ENCODE measurements at places on chromosomes 6 and 20.

DNA sequence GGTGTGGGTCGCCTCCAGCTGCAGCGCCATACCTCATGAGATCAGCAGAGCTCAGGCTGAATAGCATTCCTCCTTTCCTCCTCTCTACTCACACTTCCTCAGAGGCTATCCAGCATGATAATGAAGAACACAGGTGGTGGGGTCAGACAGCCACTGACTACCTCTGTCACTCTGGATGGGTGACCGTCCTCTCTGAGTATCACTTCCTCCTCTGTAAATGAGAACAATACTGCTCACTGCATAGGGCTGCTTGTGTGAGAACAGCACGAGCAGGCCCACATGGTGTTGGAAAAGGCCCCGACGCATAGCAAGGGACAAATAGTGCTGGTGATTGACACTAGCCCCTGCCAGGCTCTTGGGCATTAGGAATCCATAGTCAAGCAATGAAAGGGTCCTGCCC, 239.1 kb downstream of the PRKN start:
- DNase-seq = no peak

- no peak for DNase-seq
Measured at GRCh38 chr6:149860834-149861602, 3.1 kb downstream of the LRP11 start.

DNA sequence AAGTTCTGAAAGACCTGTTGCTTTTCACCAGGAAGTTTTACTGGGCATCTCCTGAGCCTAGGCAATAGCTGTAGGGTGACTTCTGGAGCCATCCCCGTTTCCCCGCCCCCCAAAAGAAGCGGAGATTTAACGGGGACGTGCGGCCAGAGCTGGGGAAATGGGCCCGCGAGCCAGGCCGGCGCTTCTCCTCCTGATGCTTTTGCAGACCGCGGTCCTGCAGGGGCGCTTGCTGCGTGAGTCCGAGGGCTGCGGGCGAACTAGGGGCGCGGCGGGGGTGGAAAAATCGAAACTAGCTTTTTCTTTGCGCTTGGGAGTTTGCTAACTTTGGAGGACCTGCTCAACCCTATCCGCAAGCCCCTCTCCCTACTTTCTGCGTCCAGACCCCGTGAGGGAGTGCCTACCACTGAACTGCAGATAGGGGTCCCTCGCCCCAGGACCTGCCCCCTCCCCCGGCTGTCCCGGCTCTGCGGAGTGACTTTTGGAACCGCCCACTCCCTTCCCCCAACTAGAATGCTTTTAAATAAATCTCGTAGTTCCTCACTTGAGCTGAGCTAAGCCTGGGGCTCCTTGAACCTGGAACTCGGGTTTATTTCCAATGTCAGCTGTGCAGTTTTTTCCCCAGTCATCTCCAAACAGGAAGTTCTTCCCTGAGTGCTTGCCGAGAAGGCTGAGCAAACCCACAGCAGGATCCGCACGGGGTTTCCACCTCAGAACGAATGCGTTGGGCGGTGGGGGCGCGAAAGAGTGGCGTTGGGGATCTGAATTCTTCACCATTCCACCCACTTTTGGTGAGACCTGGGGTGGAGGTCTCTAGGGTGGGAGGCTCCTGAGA, at the start of gene HFE:
HFE (plus strand) TSS at position 146 of the 832 bp plus-strand sequence; CDS start at position 158, 12 bp downstream.
- no peak for DNase-seq

DNA sequence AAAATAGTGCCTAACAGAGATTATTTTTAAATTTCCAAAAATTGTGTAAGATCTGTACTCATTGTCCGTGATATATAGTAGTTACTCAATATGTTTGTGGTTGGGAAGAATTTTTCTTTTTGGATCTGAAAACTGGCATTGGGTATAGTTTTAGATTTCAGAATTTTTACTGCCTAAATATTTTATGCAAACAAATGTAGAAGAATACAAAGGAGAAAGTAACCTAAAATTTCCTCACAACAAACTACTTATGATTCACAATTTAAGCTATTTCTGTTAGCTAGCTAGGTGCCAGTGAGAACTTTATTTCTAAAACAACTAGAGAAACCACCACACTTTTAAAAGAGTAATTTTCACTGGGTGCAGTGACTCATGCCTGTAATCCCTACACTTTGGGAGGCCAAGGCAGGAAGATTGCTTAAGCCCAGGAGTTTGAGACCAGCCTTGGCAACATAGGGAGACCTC, 38.8 kb downstream of the SESN1 start:
- DNase-seq = no peak

GRCh38 chr20:32441638-32442037, 83.5 kb downstream of the ASXL1 start:
- no peak for DNase-seq

DNA sequence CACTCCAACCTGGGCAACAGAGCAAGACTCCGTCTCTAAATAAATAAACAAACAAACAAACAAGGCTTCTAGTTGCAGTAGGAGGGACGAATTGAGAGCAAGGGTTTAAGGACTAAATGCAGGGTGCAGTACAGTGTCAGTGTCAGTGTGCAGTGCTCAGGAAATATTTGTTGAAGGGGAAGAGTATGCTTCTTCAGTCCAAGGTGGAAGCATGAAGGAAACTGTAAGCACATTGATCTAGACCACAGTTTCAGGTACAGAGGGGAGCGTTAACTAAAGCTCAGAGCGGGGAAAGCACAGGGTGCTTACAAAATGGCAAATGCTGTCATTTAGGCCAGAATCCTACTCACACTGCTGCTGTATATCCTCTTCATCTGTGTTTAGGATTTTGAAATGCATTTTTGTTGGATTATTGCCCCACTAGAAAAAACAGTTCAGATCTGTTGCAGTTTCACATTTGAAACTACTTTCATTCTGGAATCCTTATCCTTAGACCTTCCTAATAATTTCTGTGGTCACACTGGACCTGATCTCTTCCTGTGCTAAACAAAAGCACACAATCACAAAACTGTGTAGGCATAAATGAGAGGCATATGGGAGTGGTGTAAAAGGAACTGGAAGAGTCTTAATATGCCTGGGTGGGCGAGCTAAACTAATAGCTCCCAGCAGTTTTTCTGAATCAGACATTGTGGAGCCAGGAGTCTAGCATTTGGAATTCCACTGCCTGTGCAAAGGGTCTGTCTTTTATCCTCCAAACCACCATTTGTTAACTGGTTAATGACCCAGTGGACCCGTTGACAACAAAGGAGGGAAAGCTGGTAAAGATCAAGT, 41.4 kb downstream of the CBFA2T2 start:
- no peak for DNase-seq

GRCh38 chr20:32204205-32205109, 3.1 kb downstream of the PLAGL2 start:
- DNase-seq = no peak
